Tibial nerve (tissue), 4 donors: ENCODE measurements at places on chromosomes 11 and 22. TPM values are rescaled to one million over a fixed set of nuclear protein-coding genes. Genes with fewer than 3 reads are reported as not detected.

The ZNF195 gene
- total RNA-seq = 19.0 TPM

The RFPL1 gene
- not detected for total RNA-seq

- no peak for DNase-seq
Measured at GRCh38 chr11:70124321-70125000, 46.3 kb downstream of the ANO1 start.

GRCh38 chr11:17649696-17650095, 69.7 kb upstream of the MYOD1 start:
- no peak for DNase-seq

- no peak for DNase-seq
Measured at GRCh38 chr22:16949561-16949960, 58.5 kb downstream of the GAB4 start.

DNA sequence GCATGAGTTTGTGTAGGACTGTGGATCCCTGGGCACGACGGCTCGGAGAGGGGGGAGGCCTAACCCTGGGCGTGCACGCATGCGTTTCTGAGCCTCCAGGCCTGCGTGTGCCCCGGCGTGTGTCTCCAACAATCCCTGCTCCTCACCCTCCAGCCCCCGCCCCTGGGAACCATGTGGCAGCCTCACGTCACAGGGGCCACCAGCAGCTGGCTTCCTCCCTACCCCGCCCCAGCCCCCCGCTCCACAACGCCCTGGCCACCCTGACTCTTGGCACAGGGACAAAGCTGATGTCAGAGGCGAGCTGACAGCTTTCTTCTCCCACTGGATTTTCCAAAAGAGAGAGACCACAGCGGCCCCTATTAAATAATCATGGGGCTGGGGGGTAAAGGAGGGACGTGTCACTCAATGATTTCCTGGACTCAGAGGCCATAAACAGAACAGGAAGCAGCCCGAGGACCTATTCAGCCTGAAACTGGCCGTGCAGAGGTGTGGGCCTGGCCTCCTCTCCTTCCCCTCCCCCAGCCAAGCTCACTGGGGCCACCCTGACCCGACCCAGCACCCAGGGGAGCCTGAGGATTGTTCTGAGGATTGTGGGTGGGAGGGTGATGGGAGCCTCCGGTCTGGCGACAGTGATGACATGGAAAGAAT, 6.8 kb upstream of the LIF start:
- DNase-seq = peak; percentile 52

DNA sequence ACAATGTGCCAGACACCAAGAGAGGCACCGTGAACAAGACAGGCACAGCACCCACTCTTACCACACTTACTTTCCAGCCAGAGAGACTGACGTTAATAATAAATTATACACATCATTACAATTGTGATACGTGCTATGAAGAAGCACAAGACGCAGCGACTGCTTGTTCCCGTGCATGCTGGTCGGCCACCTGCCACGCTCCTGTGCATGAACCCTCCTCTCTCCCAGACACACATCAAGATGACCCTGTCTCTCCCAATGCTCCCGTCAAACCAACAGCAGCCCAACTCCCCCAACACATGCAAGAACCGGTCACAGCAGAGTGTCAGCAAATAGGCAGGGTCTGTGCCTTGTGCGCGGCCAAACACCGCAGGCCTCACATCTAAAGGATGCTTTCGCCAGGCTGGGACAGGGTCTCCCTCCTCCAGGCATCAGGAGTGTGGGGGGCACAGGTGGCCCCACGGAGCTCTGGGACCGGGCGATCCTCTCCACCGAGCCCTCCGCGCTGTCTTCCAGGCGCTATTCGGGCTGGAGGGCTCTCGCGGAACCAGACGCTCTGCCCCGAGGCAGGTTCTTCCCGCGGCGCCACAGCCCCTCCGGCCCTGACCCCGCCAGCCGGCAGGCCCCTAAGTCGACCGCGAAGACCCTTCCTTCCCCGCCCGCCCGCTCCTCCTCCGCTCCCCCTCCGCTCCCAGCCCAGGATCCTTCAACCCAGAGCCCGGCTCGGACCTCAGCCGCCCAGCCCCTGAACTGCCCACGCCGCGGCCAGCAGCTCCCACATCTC, 533 bp downstream of the SERGEF start:
- peak; percentile 8 for DNase-seq
